ENCODE measurements at places on chromosomes 1 and 21. TPM values are rescaled to one million over a fixed set of nuclear protein-coding genes. Genes with fewer than 3 reads are reported as not detected.

Gene SEMA4A
- total RNA-seq: 1.4 TPM

Gene LGR6
- total RNA-seq: not detected

Gene CD52
- total RNA-seq: not detected

Gene SPATA17
- total RNA-seq: 1.8 TPM

Gene OR6N1
- total RNA-seq: 0.16 TPM

All from fibroblast of the aortic adventitia (primary cell).